ENCODE measurements at places on chromosomes 6 and 20.

DNA sequence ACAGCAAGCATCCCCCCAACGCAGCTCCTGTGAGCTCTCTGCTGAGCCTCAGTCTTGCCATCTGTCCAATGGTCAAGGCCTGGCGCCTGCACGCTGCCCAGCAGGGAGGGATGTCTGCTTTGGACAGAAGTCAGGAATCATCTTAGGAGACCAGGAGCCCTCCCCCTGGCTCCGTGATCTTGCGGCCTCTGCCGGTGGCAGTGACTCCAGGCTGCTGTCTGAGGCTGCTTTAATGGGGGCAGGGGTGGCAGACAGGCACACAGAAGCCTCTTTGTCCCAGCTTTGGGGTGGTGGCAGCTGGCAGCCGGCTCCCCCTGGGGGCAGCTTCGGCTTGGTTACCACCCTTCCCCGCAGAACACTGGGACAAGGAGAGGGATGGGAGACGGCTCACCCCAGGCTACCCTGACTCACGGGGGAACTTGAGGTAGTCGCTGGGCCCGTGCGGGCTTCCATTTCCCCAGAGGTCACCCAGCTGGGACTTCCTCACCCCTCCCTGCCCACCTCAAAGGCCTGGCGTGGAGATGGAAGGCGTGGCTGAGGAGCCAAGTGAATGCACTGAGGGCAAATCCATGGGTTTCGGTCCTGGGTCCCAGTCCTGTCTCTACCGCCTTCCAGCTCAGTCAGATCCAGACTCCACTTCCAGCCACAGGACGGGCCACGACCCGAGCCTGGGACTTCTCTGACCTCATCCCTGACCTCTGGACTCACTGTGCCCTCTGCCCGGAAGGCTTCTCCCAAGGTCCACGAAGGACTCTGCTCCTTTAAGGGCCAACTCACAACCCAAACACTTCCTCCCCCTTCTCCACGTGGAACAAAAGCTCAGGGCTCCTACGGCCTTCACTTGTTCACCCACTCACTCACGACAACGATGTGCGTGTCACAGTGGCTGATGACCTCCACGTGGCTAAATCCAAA, 14.8 kb downstream of the PEDS1 start:
- DNase-seq: no peak

GRCh38 chr6:14499841-14500240, 382.3 kb downstream of the CD83 start:
- DNase-seq: peak; percentile 93

DNA sequence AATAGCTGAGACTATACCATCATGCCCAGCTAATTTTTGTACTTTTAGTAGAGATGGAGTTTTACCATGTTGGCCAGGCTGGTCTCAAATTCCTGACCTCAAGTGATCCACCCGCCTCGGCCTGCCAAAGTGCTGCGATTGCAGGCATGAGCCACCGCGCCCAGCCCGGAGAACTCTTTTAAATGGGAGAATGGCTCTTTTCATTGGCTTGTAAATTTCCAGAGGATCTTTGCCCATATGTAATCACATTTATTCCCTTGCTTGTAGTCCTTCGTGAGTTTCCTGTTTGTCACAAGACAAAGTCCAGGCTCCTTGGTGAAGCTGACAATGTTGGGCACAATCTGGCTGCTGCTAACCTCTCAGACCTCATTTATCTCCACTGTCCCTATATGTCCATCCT, 135.1 kb downstream of the CEP57L1 start:
- DNase-seq: no peak

DNA sequence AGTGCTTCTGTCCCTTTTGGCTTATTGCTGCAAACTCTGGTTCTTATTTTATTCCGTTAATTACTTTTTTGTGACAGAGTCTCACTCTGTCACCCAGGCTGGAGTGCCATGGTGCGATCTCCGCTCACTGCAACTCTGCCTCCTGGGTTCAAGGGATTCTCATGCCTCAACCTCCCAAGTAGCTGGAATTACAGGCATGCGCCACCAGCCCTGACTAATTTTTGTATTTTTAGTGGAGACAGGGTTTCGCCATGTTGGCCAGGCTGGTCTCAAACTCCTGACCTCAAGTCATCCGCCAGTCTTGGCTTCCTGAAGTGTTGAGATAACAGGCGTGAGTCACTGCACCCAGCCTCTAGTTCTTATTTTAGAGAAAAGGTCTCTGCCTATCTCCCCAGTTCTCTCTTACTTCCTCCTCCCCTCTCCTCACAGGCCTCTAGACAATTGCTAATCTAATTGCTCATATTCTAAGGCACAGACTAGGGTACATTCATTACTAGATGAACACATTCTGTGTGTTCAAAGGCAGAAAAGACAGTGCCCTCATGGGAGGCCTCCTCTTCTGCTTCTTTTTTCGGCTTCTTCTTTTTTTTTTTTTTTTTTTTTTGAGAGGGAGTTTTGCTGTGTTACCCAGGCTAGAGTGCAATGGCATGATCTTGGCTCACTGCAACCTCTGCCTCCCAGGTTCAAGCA, 27.0 kb downstream of the EDEM2 start:
- DNase-seq: peak; percentile 83

DNA sequence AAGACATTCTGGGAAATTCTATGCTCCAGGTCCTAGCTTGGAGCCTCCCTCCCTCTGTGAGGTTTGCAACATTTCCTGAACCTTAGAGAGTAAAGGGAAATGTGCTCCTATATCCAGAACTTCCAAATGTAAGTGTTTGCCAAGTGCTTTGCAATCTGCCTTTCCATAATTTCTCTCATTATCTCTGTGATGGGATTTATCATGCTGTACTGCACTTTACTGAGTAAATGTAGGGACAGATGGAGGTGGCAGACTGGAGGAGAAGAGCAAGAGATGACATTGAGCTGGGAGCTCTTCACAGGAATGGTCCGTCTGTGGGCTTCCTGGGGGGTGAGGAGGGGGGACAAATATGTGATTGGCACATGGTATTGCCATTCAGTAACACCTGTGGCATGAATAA, 184.3 kb downstream of the SOX4 start:
- no peak for DNase-seq

DNA sequence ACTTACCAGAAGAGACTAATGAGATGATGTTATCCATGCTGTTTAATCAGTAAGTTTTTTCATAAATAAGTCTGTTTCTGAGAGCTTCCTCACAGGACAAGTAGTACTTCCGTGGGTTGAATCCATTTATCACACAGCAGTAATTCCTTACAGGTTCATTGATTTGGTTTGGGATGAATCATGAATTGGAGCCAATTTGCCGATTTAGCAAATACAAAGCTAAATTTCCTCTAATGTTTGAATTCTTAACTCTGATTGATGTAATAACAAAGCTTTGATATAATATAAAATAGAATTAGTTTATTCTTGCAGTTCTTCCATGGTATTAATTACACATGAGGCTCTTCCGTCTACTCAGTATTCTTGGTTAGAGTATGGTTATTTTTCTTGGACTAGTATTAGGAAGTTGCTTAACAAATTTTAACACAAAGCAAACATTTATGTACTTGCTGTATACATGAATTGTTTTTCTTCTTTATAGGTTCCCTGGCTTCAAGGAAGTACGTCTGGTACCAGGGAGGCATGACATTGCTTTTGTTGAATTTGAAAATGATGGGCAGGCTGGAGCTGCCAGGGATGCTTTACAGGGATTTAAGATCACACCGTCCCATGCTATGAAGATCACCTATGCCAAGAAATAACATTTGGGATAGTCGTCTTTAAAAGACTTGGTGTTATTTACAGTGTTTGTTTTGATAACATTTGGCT, 7.6 kb upstream of the OTOR start:
- DNase-seq: no peak

DNA sequence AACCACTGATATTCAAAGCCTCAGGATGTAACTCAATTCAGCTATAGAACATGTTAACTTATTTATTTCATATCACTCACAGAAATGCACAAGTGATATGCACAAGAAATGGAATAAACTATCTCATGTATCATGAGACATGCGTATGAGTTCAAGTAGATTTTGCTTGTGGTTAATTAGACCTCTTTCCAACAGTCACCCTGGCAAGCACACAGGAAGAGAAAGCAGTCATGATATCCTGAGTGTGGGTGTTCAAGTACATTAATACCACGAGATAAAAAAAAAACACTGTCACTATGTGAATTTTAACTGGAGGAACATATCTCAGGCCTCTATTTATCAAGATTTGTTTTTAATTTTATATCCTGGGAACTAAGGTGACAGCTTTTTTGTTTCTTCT, 64.2 kb downstream of the LAMP5 start:
- DNase-seq: no peak

DNA sequence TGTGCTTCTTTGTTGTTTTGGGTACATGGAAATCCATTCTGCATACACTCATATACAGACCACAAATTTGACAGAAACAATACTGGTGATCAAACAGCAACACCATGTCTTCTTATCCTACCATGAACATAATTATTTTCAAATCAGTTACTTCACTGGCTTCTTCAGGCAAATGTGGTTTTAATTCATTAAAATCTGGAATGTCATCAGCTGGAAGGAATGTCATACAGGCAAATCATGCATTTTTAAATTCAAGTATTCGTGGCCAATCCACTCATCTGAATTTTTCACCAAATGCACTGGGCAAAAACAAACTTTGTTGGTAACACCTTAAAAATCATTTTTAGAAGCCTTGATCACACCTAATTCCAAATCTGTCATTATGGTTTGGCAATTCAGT, 59.3 kb downstream of the KIF6 start:
- DNase-seq: peak; percentile 62

DNA sequence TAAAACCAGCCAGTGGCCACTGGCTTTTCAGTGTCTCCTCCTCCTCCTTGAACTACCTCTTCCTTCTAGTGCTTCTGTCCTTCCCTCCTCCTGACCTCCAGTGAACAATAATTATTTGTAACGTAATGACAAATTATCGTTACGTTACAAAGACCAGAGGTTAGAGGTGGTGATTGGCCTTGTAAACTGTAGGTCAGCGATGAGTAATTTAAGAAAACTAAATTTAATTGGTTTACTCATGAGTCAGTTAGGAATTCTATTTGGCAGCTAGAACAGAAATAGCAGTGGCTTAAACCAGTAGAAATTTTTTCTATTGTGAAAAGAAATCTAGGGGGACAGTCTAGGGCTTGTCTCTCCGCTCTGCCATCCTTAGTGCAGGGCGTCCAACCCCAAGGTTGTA, 38.8 kb downstream of the PPARD start:
- DNase-seq: peak; percentile 83

- peak; percentile 10 for DNase-seq
Measured at GRCh38 chr6:33936886-33937285, 133.1 kb upstream of the MLN start.

GRCh38 chr20:54794110-54794509, 318.7 kb downstream of the DOK5 start:
- DNase-seq: no peak

- no peak for DNase-seq
Measured at GRCh38 chr6:156306531-156306930, 470.6 kb upstream of the ARID1B start.

DNA sequence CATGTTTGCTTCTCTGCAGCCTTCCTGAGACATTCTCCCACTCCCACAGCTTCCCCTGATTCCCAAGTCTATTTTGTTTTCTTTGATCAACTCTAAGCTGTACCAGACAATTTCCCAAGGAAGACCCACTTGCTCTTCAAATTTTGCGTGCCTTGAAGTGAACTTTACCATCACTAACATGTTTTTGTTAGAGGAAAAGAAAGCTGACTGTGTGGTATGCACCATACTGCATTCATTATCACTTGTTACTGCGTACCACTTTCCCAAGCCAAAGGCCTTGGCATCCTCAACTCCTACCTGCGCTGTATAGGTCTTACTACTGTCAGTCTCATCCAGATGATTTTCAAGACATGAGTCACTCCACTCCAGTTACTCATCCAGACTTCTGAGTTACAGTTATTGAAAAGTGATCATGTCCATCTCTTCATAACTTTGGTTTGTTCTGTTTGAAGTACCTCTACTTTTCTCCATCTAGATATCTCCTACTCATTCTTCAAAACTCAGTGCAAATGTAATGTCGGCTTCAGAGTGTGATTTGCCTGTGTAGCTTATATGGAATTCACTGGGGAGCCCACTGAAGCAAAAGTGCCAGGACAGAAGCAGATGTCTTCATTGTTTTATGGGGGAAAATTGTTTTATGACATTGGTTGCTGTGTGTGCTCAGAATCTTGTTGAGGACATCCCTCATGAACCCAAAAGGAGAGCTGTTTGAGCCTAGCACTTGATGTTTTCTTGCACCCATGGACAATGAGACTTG, 5.2 kb downstream of the RPS12 start:
- DNase-seq: peak; percentile 34

GRCh38 chr20:25369529-25369928, 21.1 kb downstream of the ABHD12 start:
- DNase-seq: peak; percentile 3

- DNase-seq: peak; percentile 61
Measured at GRCh38 chr20:51412333-51412871, 130.1 kb downstream of the NFATC2 start.

DNA sequence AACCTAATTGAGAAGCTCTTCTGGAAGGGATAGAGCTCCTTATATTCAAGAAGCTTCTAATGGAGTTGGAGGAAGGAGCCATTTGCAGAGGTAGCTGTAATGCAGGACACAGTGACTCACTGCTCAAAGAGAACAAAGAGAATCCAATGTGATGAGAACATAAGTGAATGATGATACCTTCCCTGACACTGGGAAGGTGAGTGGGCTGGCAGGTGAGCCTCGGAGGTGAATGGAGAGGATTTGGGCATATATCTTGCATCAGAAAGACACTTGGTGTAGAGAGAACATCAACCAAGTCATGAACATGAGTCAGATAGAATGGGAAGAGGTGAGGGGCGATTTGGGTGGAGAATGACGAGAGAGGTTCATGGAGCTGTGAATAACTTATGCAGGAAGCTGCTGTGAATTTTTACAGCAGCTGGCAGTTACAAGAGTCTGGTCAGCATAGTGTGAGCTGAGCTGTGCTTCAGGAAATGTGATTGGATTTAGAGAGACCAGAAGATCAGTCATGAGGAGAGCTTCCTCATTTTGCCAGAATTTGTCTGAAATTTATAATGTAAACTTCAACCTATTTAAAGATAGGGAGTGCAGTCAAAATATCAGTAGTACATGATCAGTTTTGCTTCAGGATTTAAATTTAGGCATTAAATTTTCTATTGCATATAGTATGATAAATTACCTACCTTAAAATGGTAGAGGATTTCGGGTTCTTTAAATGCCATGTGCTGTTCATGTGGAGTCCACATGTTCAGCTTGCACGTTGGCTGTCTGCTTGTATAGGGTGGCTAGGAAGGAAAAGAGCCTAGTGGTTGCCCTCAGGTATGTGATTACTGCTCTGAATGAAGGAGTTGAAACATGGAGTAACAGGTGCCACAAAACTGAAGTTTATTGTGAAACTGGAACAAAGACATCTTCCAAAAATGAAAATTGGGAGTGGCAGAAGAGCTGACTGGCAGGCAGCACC, 59.2 kb upstream of the KIF25 start:
- DNase-seq: no peak

GRCh38 chr6:81517455-81517854, 235.0 kb downstream of the TENT5A start:
- DNase-seq: no peak

DNA sequence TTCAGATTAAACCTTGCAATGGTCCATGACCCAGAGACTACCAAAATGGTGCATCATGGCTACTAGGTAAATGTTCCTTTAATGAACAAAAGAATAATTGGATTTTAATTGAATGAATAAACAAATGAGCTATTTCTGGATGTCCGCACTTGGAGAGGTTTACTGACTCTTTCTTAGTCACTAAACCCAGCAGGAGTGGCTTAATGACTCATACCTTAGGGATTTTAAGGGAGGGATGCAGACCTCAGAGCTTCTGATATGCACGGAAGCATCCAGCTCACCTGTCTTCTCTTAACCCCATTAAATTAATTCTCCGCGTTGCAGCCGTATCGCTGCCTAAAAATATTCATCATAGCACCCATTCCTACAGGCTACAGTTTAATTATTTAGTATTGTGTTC, 970.0 kb upstream of the SLC35B3 start:
- peak; percentile 86 for DNase-seq

Data from EH (cell line).